Effector CD4-positive, alpha-beta T cell (primary cell): ENCODE measurements at places on chromosomes 1 and 21.

- no peak for DNase-seq
These were observed 11.7 kb downstream of the RIMKLA start for GRCh38 chr1:42392255-42392654.

DNA sequence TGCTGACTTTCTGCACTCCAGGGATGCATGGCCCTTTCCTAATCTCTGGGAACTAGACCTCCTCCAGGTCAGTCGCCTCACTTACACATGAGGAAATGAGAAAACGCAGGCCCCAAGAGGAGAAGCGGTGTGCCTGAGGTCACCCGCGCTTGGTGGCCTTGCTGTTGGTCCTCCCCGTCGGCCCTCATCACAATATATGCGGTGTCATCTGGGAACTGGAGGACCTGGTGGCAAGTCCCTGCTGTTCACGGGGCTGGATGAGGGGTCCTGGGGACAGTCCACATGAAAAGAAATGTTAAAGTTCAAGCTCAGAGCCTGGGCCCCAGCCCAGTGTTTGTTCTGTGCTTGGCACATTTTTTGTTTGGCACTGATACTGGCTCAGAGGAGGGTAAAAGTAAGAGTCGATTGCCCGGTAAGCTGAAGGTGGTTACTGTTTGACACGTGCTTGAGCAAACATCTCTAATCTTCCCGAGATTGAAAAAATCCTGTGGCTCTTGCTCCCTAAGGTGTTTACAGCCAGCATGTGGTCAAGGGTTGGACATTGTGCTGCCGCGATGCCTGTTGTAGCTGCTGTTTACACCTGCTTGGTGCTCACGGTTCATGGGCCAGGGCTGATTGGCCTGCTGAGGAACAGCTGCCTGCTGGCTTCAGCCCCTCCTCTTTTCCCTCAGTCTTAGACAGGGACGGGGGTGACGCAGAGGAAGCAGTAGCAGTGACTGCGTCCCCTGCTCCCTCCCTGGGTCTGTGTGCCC is 5.2 kb downstream of the COQ8A start:
- no peak for DNase-seq

DNA sequence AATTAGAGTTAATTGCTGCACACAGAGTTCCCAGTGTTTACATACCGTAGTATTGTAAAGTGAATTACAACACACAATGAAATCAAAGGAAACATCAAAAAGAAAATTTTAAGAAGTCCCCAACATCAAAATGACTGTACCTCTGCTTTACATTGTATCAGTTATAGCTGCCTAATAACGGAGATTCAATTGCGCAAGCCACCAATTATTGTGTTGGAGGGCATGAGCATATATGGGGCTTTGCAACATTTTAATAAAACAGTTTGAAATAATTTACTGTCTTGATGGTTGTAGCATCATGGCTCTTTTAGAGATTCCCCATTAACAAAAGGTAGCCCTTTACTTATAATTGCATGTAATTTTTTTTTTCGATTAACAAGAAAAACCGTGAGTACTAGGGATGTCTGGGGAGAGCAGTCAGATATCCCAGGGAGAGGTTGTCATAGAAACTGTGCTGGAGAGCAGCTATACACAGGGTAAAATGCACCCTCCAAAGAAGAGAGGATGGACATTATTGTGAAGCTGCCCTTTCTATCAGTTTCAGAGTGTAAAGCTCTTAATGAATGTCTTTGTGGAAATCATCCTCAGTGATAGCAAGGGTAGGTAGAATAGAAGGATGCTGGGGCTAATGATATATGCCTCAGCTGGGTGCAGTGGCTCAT is 55.9 kb upstream of the BTG3 start:
- no peak for DNase-seq

DNA sequence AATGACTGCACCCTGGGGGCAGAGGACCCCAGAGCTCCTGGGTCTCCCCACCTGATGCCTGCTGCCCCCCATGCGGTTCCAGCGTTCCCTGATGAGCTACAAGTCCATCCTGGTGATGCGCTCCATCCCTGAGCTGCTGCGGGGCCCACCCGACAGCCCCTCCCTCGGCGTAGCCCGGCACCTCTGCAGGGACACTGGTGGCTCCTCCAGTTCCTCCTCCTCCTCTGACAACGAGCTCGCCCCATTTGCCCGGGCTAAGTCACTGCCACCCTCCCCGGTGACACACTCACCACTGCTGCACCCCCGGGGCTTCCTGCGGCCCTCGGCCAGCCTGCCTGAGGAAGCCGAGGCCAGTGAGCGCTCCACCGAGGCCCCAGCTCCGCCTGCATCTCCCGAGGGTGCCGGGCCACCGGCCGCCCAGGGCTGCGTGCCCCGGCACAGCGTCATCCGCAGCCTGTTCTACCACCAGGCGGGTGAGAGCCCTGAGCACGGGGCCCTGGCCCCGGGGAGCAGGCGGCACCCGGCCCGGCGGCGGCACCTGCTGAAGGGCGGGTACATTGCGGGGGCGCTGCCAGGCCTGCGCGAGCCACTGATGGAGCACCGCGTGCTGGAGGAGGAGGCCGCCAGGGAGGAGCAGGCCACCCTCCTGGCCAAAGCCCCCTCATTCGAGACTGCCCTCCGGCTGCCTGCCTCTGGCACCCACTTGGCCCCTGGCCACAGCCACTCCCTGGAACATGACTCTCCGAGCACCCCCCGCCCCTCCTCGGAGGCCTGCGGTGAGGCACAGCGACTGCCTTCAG is 35.5 kb downstream of the TRIM11 start:
- no peak for DNase-seq

DNA sequence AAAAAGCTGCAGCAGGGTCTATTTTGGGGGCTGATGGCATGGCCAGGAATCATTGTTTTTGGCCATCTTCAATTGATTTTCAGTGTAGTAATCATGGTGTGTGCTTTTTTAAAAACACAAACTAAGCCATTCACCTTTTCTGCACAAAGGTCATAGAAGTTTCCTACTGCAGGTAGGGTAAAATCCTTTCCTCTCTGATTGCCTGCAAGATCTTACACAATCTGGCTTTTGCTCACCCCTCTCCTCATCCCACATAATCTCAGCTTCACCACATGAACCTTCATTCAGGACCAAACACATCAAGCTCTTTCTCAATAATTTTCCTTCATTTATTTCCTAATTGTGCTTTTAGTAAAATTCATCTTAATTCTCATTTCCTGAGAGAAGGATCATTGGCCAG is 38.3 kb upstream of the GBP5 start:
- no peak for DNase-seq

- no peak for DNase-seq
These were observed 5.7 kb downstream of the UBXN11 start for GRCh38 chr1:26300578-26301275.
